Hepatocyte (in vitro differentiated cells): ENCODE measurements at places on chromosomes 13 and 19. TPM values are rescaled to one million over a fixed set of nuclear protein-coding genes. Genes with fewer than 3 reads are reported as not detected.

GRCh38 chr13:109869312-109870237 lies 83.2 kb upstream of the IRS2 start:
- DNase-seq = no peak

- peak; percentile 66 for DNase-seq
Observed at GRCh38 chr13:24127116-24127631, 33.3 kb upstream of the SPATA13 start.

GRCh38 chr19:7663706-7664105 lies 5.1 kb upstream of the RETN start:
- DNase-seq = no peak

GRCh38 chr19:55189403-55189835 lies 9.3 kb upstream of the SYT5 start:
- DNase-seq = no peak

The NLRP4 gene
- polyA plus RNA-seq = not detected in 2 replicates

The ZNF846 gene
- polyA plus RNA-seq = 16.9 and 23.3 TPM in 2 replicates

The HAUS8 gene
- 5.5 and 8.5 TPM in 2 replicates for polyA plus RNA-seq

The LGALS7B gene
- 0.72 TPM in 1 of 2 replicates, not detected in the other for polyA plus RNA-seq

- DNase-seq = no peak
Observed at GRCh38 chr19:41307090-41307875, 2.7 kb upstream of the CCDC97 start.

The SLITRK5 gene
- polyA plus RNA-seq = 0.12 and 0.22 TPM in 2 replicates

DNA sequence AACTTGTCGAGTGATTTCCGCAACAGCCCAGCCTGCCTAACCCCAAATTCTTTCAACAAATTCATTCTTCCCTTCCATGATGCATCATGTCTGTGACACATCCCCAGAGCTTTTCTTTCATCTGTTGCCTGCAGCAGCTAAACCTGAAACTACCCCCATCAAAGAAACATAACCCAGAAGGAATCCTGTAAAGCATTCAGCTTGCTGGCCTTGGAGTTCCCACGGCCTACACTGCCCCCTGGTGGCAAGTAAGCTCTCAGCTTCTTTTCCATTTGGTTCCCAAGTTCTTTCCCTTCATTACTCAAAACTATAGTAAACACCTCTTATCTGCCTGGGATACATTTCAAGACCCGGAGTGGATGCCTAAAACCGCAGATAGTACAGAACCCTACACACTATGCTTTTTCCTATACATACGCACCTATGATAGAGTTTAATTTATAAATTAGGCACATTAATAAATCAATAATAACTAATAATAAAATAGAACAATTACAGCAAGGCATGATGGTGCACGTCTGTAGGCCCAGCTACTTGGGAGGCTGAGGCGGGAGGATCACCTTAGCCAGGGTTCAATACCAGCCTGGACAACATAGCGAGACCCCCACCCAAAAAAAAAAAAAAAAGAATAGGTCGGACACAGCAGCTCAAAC lies 7.4 kb downstream of the ETHE1 start:
- peak; percentile 92 for DNase-seq

The CEBPA gene
- polyA plus RNA-seq = 65.1 and 103 TPM in 2 replicates

The RGL3 gene
- 55.6 and 94.8 TPM in 2 replicates for polyA plus RNA-seq
